T-cell (primary cell): ENCODE measurements at places on chromosomes 3 and 15. TPM values are rescaled to one million over a fixed set of nuclear protein-coding genes. Genes with fewer than 3 reads are reported as not detected.

DNA sequence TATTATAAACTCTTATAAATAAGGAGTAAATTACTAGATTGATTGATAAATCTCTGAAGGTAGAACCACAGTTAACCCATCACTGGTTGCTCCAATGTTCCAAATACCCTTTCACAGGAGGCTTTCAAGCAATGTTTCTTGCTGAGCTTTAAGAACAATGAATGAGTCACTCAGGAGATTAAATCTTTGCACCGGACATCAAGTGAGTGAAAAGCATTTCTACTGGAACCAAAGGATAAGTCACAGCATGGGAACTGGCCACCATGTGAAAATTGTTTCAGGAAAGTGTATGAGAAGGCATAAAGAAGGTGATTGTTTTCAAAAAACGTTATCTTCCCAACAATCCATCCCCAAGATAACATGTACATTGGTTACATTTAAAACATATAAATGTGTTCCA lies 90.6 kb downstream of the CNTN3 start:
- no peaks in the 10 kb centered on the region for H3K27me3 ChIP-seq
- H3K27ac ChIP-seq, result no peak overlapping the region
- DNase-seq, result no peak
- H3K4me1 ChIP-seq, result no peaks in the 10 kb centered on the region
- no peaks in the 10 kb centered on the region for H3K36me3 ChIP-seq
- no peak overlapping the region for H3K4me3 ChIP-seq

DNA sequence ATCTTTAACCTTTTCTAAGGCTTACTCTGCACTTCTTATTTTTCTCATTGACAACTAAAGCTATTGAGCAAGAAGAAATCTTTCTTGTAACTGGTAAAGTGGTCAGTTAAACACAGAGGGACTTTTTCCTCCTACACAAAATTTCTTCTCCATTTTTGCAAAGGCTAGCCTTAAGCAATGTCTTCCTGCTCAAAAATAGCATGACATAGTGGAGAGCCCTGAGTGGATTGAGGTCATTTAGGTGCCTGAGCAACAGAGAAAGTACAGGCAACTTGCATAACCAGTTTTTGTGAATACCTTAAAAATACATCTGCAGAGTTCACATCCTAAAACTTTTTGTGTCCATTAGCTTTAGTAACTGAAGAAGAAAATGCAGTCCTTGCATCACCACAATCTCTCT lies 144.7 kb upstream of the TTC14 start:
- no peaks in the 10 kb centered on the region for H3K4me1 ChIP-seq
- no peak overlapping the region for H3K4me3 ChIP-seq
- no peak for DNase-seq
- H3K27ac ChIP-seq, result no peak overlapping the region
- no peaks in the 10 kb centered on the region for H3K36me3 ChIP-seq
- no peaks in the 10 kb centered on the region for H3K27me3 ChIP-seq

The RHOA gene
- total RNA-seq, result 247 TPM

The PTPN9 gene
- total RNA-seq, result 19.6 TPM

The SH3GL3 gene
- not detected for total RNA-seq
